ENCODE measurements at places on chromosomes 1 and 21.
A peak's percentile ranks its signal among the peaks of the same experiment; 100 is the strongest.

- DNase-seq = no peak
These were observed 3.7 kb upstream of the SHISAL2A start for GRCh38 chr1:52629325-52629643.

DNA sequence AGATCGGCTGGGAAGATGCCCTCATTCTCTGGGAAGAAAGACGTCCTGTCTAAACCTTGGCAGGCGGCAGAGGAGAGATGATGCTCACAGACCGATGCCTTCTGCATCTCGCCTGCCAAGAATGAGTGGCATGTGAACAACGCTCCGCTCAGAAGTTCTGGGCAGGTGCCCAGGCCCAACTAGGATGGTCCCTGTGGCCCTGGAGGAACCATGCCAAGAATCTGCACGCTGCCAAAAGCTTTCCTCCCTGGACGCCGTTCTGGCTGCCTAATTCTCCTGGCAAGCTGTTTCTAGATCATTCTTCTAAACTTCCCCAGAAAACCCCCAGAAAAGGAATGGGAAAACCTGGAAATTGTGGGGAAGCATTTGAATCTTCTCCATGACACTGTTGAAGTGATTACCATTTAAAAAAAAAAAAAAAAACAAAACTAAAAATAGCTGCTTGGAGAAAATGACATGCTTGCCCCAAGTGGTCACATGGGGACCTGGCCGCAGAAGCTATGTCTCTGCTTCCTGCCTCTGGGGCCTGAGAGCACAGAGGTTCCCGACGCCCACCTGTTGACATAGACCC is 440.9 kb downstream of the PRDM2 start:
- no peak for DNase-seq

GRCh38 chr1:20634594-20635084 is 1.4 kb downstream of the PINK1 start:
- DNase-seq = no peak

- no peak for DNase-seq
These were observed 209.9 kb upstream of the CSF3R start for GRCh38 chr1:36692465-36693160.

DNA sequence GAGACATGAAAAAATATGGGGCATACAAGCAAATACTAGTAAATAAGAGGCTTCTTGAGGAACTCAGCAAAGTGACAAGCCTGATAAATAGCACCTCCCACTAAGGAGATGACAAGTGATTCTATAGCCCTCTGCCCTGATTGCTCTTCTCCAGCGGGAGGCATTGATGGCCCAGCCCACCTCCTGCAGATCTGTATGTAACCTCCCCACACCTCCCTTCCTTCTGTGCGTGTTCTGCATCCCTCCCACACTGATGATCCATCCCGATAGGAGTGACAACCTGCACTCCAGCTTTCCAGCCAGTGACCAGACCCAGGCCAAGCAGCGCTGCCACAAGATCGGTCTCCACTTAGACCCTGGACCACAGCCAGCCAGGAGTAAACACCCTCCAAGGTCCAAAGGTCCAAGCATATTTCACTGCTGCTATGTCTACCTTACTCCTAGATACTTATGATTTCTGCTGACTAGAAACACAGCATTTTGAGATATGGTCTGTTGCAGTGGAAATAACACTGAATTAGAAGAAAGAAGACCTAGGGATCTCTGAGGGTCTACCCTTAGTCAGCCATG is 176.1 kb downstream of the BRINP2 start:
- DNase-seq = no peak

DNA sequence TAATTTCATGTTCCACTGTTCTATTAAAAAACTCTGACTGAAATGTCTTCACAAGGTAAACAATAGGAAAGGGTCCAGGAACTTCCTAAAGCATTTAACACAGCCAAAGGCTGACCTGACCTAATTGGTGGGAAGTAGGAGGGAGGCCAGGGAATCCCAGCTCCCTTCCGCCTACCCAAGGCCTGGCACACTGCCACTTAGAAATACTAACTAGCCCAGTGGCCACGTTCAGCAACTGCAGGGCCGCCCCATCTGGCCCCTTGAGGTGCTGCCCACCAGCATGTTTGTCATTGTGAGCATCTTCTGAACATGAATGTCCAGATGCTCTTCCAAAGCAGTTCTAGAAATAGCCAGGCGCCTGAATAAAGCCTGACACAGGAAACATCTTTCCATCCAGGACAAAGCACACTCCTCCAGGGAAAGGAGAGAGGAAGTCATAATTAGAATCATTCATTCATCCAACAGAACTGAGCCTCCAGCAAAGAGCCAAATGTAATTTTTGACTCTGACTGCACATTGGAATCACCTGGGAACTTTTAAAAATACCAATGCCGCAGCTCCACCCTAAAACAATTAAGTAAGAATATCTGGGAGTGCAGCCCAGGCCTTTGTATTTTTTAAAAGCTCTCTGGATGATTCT is 44.6 kb upstream of the BCL9 start:
- DNase-seq = no peak

- no peak for DNase-seq
These were observed 55.8 kb upstream of the SELENON start for GRCh38 chr1:25744140-25744581.

DNA sequence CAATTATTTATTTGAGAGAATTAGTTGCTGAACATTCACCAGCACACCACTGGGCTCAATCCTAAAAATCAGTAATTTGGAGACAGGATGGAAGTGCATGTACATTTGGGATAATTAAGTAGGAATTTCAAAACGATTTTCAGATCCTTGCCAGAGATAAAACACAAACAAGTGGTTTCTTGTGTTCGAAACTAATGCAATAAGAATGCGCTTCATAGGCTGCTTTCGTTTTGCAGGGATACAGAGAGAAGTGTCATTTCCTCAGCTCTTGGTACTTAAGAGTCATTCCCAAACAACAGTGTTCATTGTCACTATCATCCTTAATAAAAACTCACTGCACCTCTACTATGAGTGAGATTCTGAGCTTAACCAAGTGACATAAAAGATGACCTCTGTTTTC is 20.6 kb upstream of the USP24 start:
- DNase-seq = no peak

GRCh38 chr1:109151146-109151990 is 37.5 kb downstream of the ELAPOR1 start:
- no peak for DNase-seq

- DNase-seq = no peak
These were observed 57.9 kb upstream of the SLC5A9 start for GRCh38 chr1:48164571-48164970.

GRCh38 chr21:25385911-25386474 is 221.3 kb downstream of the MRPL39 start:
- no peak for DNase-seq

GRCh38 chr1:178388418-178389145 is 108.2 kb downstream of the CLEC20A start:
- no peak for DNase-seq

- DNase-seq = no peak
These were observed 98.2 kb downstream of the PTPN14 start for GRCh38 chr1:214453109-214453722.

DNA sequence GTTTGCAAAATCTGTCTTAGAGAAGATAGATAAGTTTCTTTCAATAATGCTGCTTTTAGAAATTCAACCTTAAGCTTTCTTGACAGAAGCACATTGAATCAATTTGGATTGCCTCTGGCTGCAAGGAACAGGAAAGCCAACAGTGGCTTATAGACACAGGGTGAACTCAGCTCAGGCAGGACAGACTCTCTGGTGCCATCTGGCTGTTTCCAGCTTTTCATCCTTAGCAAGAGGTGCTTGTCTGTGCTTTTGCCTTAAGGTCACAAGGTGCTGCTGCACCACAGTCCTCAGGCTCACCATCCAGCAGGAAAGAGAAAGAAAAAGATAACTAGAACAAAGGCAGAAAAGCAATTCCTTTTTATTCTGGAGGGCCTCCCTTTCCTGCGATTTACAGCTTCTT is 93.7 kb upstream of the ETS2 start:
- DNase-seq = no peak

- no peak for DNase-seq
These were observed 235.1 kb upstream of the ST6GALNAC5 start for GRCh38 chr1:76632136-76632535.

GRCh38 chr1:201636510-201636971 is 97.6 kb downstream of the NAV1 start:
- no peak for DNase-seq

DNA sequence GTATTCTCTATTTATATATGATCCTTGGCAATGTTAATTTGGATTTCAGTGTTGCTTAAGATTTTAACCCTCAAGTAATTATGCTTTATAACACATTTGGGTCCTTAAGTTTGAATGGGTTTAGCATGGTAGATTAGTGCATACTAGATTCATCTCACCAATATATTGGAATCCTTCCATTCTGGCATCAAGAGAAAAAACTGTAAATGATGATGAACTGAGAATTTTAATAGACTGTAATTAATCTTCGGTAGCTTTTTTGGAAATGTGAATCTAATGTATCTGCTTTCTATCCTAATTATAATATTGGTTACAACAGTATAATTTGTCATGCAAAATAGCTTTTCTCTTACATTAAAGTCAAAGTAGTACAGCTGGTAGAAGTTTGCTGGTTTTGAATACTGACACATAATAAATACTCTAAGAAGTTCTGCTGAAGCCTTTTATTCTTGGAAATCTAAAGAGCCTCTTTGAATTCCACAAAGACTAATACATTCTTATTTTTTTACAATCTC is 279.8 kb downstream of the AMY1C start:
- DNase-seq = no peak

- DNase-seq = no peak
These were observed 177.3 kb downstream of the PGBD5 start for GRCh38 chr1:230248889-230249270.

GRCh38 chr21:29164323-29164942 is 34.0 kb downstream of the MAP3K7CL start:
- DNase-seq = no peak

DNA sequence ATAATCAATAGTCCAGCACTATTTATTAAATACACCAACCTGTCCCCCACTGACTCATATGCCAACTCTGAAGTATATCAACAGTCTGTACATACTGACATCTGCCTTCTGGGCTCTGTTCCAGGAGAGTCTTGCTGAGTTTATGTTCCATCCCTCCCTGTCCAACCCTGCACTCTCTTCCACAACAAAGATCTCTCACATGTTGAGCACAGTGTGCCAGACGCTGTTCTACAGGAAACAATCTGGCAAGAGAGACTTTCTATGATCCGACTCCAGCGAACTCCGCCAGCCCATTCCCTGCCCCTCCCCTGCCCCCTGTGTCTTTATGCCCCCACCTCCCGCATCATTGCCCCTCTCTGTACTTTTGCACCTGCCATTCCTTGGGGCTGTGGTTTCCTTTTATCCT is 3.4 kb downstream of the LACTBL1 start:
- DNase-seq = no peak

DNA sequence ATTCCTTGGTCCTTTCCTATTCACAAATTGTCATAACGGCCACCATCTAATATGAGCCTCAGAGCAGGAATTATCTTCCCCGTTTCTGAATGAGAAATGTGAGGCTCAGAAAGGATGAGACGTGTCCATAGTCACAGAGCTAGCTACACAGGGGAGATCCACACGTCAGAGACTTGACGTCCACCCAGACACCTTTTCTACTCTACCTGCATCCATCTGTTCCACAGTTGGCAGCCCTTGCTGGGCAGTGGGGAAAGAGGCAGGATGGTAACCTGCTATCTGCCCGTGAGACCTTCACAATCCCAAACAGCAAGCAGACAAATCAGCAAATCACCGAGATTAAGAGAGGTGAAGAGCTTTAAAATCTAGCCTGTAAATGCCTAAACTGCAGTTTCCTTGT is 8.4 kb downstream of the RIMS3 start:
- DNase-seq = no peak

- DNase-seq = no peak
These were observed 32.7 kb downstream of the S100A10 start for GRCh38 chr1:151960780-151961513.

GRCh38 chr1:10965546-10966226 is 46.8 kb upstream of the TARDBP start:
- peak; percentile 70 for DNase-seq

DNA sequence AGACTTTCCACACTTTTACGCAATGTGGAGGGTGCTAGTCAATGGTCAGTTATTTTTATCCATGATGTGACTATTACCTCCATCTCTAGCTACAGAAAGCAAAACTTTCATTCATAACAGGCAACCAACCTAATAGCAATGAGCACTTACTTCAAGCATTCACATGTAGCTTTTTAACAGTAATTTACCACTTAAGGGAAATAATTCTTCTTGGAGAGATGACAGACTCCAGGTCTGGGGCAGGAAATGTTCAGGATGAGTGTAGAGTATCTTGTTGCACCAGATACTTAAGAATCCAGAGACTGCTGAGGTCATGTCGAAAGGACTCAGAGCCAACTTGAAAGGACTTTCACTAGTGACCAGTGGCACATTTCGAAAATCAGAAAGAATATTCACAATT is 347.6 kb downstream of the CHRM3 start:
- no peak for DNase-seq

DNA sequence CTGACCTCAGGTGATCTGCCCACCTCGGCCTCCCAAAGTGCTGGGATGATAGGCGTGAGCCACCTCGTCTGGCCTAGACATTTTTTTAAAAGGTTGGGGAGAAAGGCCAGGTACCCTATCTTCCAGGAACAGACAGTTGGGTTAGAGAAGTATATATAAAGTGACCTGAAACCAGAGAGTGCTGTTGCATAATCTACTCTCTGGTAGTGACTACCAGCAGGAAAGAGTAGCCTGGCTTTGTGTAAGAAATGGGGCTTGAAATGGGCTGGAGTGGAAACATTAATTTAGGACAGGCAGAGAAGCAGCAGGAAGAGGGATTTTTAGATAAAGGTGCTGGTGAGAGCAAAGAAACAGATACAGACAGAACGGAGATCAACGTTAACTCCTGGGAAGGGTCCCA is 125.8 kb upstream of the HOOK1 start:
- DNase-seq = no peak

DNA sequence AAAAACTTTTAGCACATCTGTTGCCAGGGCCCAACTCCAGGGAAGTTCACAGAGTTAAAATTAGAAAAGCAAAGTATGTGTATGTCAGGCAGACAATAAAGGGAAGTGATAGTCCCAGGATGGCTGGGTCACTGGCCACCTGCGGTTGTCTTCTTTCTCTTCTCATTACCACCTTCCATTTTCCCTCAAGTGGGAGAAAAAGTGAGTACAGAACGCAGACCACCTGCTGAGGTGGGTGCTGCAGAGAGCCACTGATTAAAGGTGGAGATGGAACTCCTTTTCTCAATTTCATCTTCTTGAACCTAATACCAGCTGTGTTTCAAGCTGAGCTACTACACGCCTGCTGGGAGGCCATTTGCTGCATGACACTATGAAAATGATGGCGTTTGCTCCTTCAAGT is 88.8 kb upstream of the PDE4B start:
- DNase-seq = no peak

DNA sequence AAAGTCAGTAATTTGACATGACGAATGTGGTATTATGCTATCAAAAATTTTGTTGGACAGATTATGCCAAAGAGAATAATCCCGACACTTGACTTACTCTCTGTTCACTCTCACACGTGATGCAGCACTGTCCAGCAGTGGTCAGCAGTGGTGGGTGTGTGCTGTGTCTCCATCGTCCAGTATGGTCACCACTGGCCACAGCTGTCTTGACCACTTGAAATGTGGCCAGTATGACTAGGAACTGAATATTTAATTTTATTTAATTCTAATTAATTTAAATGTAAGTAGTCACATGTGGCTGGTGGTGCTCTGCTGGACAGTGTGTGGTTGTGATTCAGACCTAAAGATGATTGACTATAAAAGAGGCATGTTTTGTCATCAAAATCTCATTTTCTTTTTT is 24.0 kb downstream of the URB2 start:
- DNase-seq = no peak

- no peak for DNase-seq
These were observed 16.2 kb upstream of the GPR157 start for GRCh38 chr1:9145021-9145668.

Data from CD4-positive, alpha-beta T cell treated with Interleukin-15 for 1 hour (primary cell).